ENCODE measurements at places on chromosomes 4 and X.

DNA sequence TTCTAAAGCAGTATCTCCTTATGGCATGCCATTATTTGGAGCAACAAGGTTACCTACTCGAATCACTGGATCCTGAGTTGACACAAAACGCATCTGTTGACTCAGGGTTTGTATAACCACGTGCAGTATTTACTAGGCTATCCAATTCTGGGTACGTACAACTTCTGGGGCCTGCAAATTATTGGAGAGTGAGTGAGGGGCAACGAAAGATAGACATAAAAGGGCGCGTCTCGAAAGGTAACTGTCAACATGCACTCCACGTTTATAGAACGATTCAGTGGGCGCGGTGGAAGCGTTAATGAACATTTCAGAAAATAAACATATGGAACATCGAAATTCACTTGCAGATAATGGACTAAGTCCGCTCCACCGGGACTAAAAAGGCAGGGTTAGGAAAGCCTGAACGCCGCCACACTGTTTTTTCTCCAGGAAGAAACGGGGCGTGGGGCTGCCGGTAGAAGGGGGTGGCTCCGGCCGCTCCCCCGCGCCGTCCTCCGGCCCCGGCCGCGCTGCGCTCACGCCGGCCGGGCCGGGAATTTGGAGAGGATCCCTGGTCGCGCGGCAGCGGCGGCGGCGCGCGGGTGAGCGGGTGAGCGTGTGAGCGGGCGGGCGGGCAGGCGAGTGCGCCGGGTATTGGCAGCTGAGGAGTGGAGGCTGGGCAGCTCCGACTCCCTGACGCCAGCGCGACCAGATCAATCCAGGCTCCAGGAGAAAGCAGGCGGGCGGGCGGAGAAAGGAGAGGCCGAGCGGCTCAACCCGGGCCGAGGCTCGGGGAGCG lies at the start of gene SMAD1:
Gene SMAD1 (plus strand): TSS at position 690 of the 778 bp plus-strand sequence. CDS start 32,761 bp downstream, outside the sequence.
- DNase-seq = peak; percentile 23

DNA sequence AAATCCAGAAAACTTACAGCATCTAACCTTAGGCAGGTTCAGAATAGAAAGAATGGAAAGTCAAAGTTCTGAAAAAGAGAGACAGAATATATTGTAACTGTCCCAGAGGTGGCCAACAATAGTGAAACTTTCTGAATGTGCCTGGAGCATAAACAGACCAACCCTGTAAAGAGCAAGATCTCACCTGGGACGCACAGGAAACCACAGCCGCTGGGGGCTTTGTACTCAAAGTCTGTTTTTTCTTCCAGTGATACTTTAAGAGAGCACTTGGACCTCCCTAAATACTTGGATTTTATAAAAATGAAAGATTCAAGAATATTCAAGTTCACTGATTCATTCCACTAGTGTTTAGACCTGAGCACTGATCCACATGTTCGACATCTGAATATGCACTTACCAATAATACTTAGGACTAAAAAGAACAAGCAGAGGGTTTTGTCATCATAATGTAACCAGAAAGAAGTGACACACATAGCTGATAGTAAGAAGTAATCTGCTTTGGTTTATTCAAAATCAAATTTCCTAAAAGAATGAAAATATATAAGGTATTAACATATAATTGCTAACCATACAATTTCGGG lies 35.3 kb downstream of the ARAP2 start:
- DNase-seq = no peak

DNA sequence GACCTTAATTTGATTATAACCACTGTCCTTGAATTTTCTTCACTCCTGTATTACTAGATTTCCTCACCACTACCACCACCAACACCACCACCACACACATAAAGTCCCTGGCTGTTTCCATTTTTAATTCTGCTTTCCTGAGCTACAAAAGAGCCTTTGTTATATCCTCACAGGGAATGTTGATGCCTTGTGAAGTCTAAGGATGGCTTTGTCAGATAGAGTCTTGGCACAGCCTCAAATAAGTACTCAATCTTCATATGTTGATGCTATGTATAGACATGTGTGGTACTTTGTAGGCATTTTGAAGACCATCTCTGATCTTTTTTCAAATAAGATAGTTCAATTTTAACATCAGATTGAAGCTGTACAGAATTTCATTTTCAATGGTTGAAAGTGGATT lies 1016.7 kb upstream of the LCORL start:
- DNase-seq = no peak

DNA sequence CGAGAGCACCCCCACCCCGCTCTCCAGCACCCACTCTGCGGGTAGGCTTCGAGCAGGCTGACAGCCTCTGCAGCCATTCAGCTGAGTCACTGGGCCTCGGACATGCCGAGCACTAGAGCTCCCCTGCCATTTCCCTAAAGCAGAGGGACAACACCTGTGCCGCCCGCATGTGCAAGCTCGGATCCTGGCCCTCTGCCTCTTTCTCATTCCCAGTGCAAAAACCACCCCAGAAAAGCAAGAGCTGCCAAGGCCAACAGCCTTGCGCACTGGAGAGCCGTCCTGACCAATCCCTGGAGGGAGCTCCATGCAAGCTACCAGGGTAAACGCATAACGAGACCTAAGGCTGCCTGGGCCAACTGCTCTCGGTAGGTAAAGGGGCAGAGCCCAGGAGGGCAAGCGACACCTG lies 5.3 kb downstream of the HCFC1 start:
- no peak for DNase-seq

DNA sequence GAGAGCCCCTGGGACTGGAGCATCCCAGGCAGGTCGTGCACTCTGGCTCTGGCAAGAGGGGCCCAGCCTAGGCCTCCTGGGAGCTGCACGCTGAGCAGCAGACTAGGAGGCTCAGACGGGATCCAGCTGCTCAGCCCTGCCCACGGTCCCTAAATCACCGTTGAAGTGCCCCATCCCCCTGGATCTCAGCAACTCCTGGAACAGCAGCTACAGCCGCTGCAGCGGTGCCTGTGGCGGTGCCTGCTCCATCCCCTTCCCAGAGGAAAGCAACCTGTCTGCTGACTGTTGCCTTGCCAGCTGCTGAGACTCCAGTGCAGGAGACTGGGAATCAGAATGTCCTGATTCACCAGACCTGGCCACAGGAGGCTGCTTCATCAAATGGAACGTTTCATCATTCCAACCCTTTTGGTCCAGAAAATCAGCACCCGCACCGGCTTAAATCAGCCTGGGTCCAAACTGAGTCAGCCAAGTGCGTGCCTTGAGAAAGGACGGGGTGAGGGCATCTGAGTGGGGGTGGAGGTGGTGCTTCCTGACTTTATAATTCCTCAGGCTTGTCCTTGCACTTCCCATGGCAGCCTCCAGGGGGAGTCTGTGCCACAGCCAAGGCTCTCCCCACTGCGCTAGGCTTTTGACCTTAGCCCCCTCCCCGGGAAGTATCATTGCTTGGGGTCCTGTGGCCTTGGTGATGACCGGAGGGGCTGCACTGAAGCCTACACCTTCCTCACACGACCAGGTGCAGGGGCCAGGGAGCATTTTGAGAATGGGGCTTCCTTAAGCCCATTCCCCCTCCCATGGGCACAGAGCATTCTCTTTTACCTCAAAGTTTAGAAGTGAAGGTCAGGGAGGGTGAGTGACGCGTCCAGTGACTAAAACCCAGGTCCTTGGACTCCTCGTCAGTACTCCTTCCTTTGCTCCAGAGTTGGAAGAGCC lies 6.5 kb downstream of the ZNF185 start:
- DNase-seq = peak; percentile 47

DNA sequence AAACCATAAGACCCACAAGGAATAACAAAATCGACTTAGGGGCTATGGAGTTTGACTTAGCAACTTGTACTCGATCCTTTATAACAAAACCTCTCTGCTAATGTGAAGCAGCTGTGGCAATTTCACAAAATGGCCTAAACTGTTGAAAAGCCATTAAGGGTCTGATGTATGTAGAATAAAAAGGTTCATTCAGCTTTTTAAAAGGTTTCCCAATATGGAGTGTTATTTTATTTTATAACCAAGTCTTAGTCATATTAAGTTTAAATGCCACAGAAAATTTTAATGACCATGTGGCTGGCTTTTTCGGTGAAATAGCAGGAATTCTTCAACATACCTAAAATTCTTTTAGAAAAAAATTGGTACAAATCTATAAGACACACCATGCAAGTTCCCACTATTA lies 291.8 kb upstream of the HAND2 start:
- DNase-seq = no peak

DNA sequence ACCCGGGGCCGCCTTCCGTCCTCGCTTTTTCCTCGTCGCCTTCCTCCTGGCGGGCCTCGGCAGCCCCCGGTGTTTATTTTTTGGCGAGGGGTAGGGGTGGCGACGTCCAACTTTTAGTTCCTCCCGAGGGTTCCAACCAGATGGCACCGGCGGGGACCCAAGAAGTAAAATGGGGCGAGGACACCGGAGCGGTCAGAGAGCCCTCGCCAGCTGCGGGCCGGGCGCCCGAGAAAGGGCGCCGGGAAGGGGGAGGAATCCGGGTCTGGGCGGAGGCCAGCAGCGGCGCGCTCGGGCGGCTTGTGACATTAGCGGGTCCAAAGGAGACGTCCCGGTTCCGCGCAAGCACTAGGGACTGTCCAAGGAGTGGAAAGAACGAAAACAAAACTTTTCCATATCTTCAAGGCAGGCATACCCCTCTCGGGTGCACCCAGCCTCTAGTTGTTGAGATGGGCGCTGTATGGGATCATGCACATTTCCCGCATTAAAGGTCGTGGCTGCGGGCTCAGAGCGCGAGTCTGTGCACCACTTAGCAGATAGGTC lies 691 bp upstream of the USP46 start:
- no peak for DNase-seq

GRCh38 chr4:38663090-38663800 lies 754 bp upstream of the KLF3 start:
- DNase-seq = peak; percentile 42

GRCh38 chr4:1628892-1629698 lies 55.0 kb downstream of the FAM53A start:
- DNase-seq = no peak

Measured in NCI-H524 (cell line).